Skeletal muscle cell (primary cell): ENCODE measurements at places on chromosomes 4 and X.

- no peak for DNase-seq
Measured at GRCh38 chrX:21255032-21255618, 119.1 kb upstream of the CNKSR2 start.

DNA sequence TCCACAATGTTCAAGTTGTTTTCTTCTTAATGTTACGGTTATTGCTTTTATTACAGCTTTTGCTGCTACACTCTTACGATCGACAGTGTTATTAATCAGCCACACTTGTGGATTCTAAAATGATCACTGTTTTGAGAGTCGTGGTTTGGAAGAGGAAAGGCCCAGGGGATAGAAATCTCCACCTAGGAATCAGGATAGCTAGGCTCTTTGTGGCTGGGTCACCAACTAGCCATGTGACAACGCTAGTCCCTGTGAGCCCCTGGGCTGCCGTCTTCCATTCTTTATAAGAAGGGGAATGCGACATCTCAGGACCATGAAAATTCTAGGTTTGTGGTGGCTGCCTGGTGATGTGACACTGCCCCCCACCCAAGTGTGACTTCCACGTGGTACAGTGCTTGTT lies 380 bp downstream of the SLC34A2 start:
- DNase-seq: no peak

- DNase-seq: no peak
Measured at GRCh38 chr4:154872198-154872597, 91.1 kb downstream of the RBM46 start.

- DNase-seq: no peak
Measured at GRCh38 chr4:21380861-21381260, 567.7 kb downstream of the KCNIP4 start.

DNA sequence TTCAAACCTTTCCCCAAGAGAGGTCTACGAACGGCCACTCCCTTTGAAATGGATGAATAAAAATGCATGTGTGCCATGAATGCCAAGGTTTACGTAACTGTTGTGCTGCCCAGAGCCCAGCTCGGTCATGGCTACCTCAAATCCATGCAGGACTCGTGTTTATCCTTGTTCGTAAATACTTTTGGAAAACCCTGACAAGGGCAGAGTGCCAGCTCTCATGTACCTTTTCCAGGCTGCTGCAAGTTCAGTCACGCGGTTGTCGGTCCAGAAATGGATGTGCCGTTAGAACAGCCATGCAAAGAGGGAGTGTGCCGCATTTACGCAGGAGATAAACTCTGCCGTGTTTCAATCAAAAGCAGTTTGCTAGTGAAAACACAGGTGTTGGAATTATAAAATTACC lies 123.4 kb downstream of the AMELX start:
- DNase-seq: no peak

DNA sequence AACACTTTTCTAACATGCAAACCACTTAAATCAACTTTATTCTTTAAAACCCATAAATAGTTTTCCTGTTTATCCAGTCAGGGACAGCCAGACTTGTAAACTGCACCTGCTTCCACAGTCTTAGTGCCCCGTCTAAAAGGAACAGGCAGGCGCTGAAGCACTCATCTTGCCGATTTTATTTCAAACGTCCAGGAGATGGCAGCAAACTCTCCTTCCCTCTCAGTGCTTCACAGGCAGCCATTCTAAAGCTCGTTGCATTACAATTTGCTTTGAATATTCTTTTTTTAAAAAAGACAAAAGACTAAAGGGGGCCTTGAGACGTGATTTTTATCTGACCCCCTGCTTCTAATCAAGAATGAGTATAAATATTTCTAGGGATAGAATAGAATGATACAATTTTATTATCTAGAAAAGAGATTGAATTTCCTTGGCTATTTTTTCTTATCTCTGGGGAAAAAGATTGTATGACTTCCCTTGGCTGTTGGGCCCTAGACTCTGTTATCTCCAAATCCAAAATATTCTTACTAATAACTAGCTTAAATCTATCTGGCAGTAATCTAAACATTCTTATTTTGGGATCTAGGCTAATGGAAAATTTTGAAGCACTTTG lies 93.6 kb upstream of the MYOZ2 start:
- DNase-seq: no peak

DNA sequence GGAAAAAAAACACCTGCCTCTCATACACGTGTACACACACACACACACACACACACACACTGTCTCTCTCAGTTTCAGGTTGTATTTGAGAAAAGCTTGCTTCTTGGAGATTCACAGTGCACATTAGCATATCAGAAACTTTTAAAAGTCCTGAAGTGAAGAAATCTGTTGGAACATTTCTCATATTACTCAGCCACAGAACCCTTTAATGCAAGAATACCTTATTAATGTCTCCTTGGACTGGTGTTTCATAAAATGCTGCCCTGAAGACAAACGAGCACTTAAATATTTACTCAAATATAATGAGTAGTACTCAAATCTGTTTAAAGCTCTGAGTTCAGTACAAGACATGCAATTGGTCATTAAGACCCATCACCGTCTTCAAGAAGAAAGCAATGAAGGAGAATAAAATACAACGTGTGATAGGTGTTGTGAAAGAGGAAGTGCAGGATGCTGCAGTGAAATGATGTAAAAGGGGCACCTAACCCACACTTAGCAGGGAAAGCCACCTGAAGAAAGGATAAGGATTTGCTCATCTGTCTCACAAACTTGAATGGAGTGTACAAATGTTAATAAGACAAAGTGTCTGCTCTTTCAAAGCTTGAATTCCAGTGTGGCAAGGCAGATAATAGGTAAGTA lies 57.0 kb downstream of the DCLK2 start:
- DNase-seq: no peak

DNA sequence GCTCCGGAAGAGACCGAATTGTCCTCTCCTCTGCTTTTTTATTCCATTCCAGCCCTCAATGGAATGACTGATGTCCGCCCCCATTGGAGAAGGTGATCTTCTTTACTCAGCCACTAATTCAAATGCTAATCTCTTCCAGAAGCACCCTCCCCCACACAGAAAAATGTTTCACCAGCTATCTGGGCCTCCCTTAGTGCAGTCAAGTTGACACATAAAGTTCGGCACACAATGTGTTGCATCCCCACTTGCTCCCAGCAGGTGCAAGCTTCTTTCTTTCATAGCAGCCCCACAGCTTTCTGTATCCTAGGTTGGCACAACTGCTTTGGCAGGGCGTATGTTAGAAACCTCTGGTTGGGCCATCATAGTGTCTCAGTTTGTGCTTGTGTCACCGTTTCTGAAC lies 73.3 kb upstream of the TLR3 start:
- DNase-seq: no peak

- DNase-seq: peak; percentile 4
Measured at GRCh38 chr4:99687120-99687519, 29.5 kb upstream of the C4orf54 start.

- no peak for DNase-seq
Measured at GRCh38 chr4:79147251-79147650, 178.6 kb downstream of the NAA11 start.

DNA sequence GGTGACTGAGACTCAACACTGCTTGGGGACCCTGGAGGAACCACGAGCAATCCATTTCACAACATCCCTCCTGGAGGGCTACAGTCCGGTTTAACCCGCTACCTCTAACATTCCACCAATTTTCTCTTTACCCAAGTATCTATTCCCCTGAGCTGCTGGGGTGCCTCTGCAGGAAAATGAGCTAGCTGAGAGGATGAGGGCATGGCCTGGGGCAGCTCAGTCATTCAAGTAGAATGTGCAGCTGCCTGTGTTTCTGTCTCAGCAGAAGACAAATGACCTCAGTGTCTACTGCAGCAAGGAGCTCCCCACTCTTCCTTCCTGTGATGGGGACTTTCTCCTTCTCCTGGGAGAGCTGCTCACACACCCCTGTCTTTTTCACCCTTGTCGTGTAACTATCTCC lies 120.8 kb downstream of the ZNF518B start:
- no peak for DNase-seq

DNA sequence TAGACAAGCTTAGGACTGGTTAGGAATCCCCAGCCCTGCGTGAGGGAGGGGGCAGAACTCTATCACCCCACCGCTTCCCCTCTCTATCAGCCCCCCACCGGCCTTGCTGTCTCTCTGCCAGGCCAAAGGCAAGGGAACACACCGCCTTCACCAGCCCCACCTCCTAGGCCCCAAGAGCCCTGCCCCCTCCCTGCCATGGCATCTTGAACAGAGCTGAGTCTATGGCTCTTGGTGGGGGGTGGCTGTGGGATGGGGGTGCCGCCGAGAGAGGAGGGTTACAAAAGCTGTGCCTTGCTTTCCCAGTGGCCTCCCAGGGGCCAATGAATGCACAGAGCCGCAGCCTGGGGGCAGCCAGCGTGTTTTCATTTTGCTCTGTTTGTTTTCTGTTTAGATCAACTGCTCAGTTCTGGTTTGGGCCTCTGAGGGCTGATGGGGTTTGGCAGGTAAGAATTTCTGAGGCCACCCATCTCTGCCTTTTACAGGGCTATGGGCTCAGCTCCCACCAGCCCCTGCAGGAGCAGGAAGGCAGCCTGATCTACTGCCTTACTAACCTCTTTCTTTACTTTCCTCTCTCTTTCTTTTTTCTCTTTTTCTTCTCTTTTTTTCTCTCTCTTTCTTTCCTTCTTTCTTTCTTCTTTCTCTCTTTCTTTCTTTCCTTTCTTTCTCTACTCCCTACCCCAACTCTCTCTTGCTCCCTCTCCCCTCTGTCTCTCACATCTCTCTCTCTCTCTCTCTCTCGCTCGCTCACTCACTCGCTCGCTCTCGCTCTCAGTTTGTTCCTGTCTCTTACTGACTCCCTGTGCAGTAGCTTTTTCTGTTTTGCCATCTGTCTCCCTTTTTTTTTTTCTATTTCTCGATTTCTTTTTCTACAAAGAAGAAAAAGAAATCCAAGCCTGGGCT lies 128.3 kb downstream of the PJA1 start:
- no peak for DNase-seq

DNA sequence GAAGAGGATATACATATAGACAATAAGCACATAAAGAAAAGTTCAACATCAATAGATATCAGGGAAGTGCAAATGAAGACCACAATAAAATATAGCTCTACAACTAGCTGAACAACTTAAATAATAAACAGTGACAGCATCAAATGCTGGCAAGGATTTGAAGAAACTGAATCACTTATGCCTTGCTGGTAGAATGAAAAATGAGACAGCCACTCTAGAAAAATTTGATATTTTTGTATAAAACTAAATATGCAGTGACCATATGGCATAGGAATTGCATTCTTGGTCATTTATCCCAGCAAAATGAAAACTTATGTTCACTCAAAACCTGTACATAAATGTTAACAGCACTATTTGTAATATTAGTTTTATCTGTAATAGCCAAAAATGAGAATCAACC lies 1102.0 kb downstream of the C4orf33 start:
- DNase-seq: no peak

DNA sequence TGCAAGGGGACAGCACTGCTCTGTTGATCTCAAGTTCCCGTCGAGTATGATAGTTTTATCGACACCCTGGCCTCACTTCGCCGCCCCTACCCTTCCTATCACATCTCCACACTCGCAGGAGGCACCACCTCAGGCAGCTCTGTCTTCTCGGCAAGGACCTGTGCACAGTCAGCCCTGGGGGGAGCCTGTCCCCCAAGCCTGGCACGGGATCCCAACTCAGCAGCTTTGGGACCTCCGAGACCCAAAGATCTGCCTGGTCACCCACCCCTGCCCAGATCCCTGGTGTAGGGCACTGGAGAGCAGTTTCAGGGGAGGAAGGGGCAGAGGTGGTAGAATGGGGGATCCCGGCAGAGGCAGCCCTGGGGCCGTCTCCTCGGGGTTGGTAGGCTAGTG lies 18.0 kb upstream of the UBA1 start:
- DNase-seq: no peak

DNA sequence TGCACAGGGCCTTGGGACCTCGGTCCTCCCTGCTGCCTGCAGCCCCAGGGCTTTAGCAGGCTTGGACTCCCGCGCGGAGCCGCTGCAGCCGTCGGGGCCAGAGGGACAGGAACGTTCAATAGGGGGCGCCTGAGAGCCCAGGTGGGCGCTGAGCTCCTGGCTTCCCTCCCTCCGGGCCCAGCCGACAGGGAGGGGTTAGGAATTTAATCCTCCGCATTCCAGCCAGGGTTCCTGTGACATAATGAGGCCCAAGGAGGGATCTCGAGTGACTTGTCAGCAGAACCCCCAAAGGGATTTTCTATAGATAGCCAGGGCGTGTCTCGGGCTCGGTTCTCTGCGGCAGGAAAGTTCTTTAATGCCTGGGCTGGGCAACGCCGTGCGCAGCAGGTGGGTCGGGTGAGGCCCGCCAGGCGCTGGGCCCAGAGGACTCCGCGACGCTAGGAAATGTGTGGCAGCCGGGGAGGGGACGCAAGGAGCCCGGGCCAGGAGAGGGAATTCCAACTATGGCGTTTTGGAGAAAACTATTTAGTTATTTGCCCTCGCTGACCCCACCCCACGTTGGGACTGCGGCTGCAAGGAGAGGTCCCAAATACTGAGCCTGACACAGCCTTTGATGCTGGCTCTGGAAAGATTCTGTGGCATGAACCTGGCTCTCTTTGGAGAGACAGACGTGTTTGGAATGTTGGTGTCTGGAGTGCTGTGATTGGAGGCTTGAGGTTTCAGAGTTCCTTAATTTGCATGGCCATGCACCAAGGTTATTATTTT lies 285.2 kb upstream of the GATB start:
- no peak for DNase-seq

DNA sequence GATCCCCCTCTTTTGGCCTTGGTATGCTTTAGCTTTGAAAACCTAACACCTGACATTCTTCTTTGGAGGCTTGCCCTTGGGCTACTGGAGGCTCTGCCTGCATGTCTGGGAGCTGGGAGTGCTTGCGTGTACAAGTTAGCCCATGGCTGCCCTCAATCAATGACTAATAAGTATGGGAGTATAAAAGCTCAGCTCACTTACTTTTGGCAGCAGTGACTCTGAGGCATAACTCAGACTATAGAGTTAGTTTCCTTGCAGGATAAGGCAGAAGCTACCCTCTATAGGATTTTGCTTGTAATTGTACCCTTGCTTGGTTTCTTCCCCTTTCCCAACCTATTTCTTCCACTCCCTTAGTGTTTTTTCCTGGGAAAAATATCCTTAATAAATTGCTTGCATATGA lies 247.9 kb downstream of the PPP1R2C start:
- peak; percentile 12 for DNase-seq

GRCh38 chrX:66015152-66015831 lies 24.6 kb downstream of the VSIG4 start:
- no peak for DNase-seq
